ENCODE measurements at places on chromosomes 2 and 18. TPM values are rescaled to one million over a fixed set of nuclear protein-coding genes. Genes with fewer than 3 reads are reported as not detected.

DNA sequence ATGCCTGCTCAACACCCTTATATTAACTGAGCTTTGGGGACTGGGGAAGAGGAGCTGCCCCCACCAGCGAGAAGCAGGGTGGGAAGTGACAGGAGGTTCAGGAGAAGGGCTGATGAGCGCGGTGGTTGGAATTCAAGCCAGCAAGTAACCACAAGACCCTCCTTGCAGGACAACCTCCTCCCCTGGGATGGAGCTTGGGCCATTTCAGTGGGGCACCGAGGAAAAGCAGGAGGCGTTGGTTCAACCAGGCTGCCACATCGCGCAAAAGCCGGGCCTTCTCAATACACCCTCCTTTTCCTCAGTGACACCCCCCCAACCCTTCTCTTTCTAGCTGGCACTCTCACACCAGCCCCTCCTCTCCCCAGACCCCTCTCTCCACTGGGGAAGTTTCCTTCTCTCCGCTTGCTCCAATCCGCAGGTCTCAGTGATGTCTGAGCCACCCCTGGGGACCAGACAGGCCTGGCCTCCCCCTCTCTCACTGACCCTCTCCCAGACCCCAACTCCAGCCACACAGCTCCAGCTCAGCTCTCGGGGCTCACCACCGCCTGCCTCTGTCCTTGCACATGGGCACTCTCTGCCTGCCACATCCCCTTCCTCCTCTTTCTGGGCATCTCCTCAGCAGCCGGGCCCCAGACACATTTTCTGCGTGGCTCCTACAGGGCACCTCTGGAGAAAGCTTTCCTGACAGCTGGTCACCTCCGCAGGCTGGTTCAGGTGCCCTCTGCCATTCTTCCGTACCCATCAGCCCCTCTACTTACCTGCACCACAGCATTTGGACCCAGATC, 44.5 kb downstream of the KCNF1 start:
- no peak for DNase-seq

DNA sequence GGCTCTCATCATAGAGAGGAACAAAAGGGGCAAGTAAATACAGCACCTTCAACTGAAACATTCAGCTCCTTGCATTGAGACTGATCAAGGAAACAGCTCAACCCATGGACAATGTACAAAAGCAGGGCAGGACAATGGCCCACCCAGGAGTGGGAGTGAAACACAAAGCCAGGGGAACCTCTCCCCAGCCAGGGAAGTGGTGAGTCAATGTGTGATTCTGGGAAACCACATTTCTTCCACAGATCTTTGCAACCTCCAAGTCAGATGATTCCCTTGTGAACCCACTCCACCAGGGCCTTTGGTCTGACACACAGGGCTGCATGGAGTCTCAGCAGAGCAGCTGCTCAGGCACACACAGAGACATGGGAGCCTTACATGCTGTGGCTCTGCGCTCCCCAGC, 294.5 kb downstream of the NR4A2 start:
- DNase-seq, result no peak

GRCh38 chr2:80326214-80326613, 21.7 kb upstream of the LRRTM1 start:
- DNase-seq, result peak; percentile 48

- no peak for DNase-seq
These were observed 9.1 kb downstream of the TWIST2 start for GRCh38 chr2:238856713-238857567.

PLCD4 gene
- polyA plus RNA-seq, result not detected

EIF4E2 gene
- 54.4 TPM for polyA plus RNA-seq

PKP4 gene
- 65.2 TPM for polyA plus RNA-seq

All from K562 (cell line).